ENCODE measurements at places on chromosomes 12 and 14.
A peak's percentile ranks its signal among the peaks of the same experiment; 100 is the strongest.

- no peak for DNase-seq
Observed at GRCh38 chr14:84458881-84459280, 1071.1 kb upstream of the FLRT2 start.

DNA sequence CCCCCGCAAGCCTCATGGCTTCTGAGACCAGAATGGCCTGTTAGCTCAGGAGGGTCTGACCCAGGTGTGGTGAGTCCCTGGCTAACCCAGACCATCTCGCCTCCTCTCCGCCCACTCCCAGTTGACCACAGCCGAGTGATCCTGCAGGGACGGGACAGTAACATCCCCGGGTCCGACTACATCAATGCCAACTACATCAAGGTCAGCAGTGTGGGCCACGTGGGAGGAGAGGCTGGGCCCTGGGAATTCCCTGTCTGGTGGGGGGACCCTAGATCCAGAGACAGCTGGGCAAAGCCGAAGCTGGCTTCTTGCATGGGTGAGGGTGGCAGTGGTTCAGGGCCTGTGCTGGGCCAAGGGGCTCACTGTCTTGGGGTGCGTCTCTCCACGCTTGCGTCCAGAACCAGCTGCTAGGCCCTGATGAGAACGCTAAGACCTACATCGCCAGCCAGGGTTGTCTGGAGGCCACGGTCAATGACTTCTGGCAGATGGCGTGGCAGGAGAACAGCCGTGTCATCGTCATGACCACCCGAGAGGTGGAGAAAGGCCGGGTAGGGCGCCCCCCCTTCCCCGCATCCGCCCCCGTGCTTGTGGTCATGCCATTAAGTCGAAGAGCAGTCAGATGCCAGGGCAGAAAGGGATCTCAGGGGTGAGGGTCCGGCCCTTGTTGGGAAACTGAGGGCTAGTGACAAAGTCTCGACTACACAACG is 5.0 kb downstream of the PTPN6 start:
- no peak for DNase-seq

- DNase-seq = no peak
Observed at GRCh38 chr14:21346532-21347135, 37.2 kb downstream of the SUPT16H start.

DNA sequence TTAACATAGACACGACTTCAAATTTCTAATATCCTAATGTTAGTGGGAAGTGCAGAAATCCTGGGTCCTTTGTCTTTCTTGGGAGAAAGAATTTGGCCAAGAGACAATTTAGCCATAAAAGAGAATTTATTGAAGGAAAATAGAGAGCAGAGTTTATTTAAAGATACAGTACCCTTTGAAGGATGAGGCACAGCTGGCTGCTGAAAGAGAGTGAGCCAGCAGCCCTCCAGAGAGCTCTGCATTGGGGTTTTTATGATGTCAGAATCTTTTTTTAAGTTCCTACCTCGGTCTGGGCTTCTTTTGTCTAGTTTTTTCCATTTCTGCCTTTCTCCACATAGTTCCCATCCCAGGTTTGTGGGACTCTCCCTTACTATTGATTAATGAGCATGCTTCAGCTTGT is 37.5 kb downstream of the CCER1 start:
- no peak for DNase-seq

GRCh38 chr12:63845726-63846125 is 1.2 kb downstream of the SRGAP1 start:
- no peak for DNase-seq

DNA sequence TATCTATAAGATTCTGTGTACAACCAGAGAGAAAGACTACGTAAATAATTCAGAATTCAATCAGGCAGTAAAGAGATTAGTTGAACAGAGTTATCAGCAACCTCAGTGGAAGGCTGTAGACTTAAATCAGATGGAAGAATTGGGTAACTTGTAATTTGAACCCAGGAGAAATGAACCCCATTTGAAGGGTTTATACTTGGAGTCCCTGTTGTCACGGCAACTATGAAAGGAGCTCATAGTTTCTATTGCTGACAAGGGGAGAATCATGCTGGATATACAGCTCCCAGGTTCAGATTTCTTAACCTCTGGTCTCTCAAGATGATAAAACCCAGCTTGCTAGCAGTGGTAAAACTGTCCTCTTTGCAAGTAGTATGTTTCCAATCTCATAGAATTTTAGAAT is 54.4 kb upstream of the BMP4 start:
- DNase-seq = no peak

- no peak for DNase-seq
Observed at GRCh38 chr14:81837304-81837703, 303.7 kb upstream of the SEL1L start.

DNA sequence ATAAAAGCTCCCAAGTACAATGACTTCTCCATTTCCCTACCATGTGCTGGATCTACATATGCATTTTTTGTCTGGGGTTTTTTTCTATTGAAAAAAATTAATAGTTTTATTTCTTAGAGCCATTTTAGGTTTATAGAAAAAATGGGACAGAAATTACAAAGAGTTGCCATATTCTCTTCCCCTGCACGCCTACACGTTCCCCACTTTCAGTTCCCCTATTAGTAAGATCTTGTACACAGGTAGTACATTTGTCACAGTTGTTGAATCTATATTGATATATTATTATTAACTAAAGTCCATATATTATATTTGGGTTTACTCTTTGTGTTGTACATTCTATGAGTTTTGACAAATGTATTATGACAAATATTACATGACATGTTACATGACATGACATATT is 35.7 kb downstream of the SIX6 start:
- DNase-seq = no peak

GRCh38 chr12:46744283-46744682 is 81.5 kb downstream of the SLC38A4 start:
- no peak for DNase-seq

DNA sequence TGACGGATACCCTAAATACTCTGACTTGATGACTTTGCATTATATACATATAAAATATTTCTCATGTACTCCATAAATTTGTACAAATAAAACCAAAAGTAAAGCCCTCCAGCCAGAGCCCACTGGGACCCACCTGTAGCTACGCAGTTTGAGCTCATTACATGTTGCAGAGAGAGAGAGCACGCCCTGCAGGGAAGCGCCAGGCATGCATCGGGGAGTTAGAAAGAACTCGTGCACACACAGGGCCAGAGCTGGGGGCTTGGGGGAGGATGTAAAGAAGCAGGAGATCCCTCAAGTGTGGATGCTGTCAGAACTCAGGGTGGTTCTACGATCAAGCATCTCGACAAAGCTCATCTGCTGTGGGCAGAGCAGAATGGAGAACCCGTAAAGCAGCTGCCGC is 178.5 kb upstream of the RTL1 start:
- no peak for DNase-seq

DNA sequence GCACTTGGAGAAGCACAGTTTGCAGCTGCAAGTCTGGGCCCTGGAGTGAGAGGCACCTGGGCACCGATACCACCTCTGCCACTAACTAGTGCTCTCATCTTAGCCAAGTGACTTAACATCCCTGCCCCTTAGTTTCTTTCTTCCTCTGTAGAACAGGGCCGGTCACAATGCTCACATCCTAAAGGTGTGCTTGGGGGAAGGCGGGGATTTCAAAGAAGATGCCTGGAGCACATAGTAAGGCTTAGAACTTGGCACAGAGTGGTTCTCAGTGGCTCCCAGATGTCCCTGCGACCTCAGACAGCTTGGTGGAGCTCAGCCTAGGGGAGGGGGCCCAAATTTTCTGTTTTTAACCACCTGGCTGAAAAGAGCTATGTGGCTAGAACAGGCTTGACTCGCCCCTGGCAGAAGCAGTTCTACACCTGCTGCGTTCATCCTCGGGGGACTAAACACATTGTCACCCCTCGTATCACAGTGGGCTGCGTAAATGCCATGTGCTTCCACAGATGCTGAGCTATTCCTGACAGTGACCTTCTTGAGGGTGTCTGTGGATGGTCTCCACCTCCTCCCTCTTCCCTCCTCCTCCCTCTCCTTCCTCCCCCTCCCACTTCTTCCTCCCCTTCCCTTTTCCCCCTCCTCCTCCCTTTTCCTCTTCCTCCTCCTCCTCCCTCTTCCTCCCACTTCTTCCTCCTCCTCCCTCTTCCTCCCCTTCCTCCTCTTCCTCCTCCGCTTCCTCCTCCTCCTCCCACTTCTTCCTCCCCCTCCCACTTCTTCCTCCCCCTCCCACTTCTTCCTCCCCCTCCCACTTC is 112.1 kb downstream of the PHETA1 start:
- DNase-seq = no peak

- DNase-seq = no peak
Observed at GRCh38 chr14:93970965-93971634, 5.3 kb downstream of the ASB2 start.

- peak; percentile 72 for DNase-seq
Observed at GRCh38 chr12:121748571-121749265, 36.2 kb downstream of the TMEM120B start.

- DNase-seq = no peak
Observed at GRCh38 chr12:694734-695503, 31.7 kb upstream of the NINJ2 start.

GRCh38 chr12:78418919-78419318 is 445.7 kb upstream of the SYT1 start:
- DNase-seq = no peak

DNA sequence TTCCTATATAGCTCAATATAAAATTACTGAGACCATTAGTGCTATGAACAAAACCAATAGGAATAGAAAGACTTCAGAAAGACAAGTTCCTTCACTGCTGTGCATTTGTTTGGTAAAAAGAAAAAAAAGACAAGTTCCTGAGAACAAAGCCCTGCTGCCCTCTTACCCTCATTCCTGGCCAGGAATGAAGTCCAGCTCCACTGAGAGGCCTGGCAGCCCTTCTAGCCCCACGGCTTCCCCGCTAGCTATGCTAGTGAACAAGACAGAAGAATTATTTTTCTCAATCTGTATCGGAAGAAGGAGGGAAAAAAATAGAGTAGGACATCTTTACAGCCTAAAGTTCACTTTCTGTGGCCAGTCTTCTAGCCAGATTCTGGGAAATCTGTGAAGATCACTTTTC is 1.6 kb downstream of the MFAP5 start:
- no peak for DNase-seq

DNA sequence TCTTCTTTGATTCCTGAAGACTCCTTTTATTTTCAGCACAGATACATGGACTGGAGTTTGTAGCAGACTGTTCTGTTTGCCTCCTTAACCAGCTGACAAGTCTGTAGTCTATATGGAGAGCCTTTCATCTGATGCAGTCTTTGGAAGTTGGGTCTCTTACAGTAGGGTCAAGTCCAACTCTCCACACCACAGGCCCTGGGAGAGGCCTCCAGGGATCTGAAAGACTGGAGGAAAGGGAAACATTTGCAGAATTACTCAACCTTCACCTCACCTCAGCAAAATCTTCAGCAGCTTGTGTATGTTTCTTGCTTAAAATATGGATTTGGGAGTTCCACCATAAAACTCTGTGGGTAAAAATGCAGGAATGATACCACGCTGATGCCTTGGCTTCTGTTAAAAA is 188.4 kb downstream of the MSRB3 start:
- DNase-seq = no peak

GRCh38 chr14:98622208-98623051 is 649.6 kb downstream of the BCL11B start:
- no peak for DNase-seq

DNA sequence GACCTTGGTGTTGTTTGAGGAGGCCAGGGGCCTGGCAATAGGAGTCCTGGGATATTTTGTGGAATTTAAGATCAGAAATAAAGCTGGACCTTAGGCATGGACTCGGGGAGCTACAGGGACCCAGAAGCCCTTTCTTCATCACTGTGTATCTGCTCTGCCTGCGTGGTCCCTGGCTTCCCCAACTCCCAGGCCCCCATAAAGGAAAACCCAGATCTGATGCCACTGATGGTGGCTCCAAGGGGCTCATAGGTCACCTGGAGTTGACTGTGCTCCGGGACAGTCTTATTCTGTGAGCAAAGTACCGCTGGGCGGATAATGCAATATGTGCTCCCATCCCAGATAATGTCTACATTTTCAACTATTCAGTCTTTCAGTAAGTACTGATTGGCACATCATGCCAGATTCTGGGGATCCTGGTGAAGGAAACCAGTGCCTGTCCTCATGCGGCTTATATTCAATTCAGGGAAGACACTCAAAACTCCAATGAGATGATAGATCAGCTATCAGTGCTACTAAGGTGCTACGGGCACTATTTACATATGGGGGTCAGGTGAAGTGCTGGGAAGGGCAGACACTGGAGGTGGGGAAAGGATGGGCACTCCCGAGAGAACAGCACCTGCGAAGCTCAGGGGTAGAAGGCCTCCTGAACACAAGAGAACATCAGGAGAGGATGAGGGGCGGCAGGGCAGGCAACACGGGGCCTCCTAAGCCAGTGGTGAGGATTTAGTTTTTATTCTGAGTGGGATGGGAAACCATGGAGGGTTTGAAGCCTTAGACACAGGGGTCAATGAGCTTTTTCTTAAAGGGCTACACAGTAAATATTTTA is 5.5 kb upstream of the SELPLG start:
- no peak for DNase-seq

DNA sequence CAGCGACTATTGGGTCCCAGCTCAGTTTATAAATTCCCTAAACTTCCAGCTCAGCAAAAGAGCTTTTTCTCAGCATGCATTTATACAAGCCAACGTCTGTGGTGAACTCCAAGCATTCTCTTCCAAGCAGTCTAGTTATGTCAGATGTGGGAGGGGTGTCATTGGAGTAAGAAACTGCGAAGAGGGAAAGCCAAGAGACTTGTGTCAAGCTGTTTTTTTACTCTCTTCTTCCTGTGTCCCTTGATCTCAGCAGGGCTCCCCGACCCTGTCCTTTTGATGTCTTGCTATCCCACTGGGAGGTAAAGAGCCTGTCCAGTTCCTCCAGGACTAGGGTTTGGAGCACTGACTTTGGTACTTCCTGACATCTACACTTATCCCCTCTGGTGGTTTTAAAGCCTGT is 69.0 kb downstream of the PPM1H start:
- DNase-seq = no peak

GRCh38 chr14:21525571-21525961 is 580 bp downstream of the SALL2 start:
- peak; percentile 40 for DNase-seq
